SIG-M5 (cell line): ENCODE measurements at places on chromosomes 3 and 15.

- DNase-seq, result no peak
Measured at GRCh38 chr15:69685512-69686452, 233.2 kb downstream of the RPLP1 start.

- DNase-seq, result no peak
Measured at GRCh38 chr15:57510647-57511046, 81.1 kb upstream of the MYZAP start.

DNA sequence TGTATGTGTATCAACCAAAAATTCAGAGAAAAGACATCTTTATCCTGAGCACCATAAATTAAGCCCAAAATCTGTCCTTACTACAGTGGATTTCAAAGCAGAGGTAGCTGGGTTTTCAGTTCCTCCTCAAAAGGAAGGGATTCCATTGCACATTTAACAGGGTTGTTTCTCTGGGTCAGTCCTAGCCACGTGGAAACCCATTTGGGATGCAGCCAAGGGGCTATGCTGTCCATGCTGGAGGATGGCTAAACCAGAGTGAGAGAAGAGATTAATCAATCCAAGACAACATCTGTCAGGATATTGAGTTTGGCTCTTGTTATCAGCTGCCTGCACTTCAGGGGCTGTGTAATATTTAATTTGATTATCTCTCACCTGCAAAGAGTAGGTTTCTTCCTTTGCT is 28.1 kb downstream of the LSAMP start:
- no peak for DNase-seq

- DNase-seq, result no peak
Measured at GRCh38 chr3:120129718-120130513, 35.7 kb upstream of the GSK3B start.

DNA sequence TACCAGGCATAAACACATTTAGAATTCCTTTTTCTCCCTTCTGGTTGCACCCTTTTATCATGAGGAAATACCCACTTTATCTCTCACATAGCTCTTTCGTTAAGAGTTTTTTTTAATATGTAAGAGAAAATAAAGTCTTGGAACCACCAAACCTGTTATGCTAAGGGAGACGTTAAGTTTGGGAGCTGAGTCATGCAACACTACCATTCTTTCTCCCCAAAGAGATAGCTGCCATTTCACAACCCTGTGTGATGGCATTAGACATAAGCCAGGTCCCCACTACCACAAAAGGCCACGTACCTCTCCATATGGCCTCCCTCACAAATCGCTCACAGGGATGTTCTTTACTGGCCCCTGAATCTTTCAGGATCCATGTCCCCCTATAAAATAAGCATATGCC is 7.6 kb upstream of the NIPA1 start:
- no peak for DNase-seq

GRCh38 chr3:4507024-4507596 is 14.0 kb downstream of the ITPR1 start:
- DNase-seq, result no peak

GRCh38 chr15:71496336-71496955 is 313.9 kb upstream of the NR2E3 start:
- no peak for DNase-seq

- no peak for DNase-seq
Measured at GRCh38 chr3:76561494-76562236, 478.2 kb upstream of the ROBO2 start.

- DNase-seq, result no peak
Measured at GRCh38 chr3:194849166-194849875, 163.6 kb downstream of the FAM43A start.

- DNase-seq, result no peak
Measured at GRCh38 chr15:68656438-68656739, 77.6 kb downstream of the CORO2B start.

DNA sequence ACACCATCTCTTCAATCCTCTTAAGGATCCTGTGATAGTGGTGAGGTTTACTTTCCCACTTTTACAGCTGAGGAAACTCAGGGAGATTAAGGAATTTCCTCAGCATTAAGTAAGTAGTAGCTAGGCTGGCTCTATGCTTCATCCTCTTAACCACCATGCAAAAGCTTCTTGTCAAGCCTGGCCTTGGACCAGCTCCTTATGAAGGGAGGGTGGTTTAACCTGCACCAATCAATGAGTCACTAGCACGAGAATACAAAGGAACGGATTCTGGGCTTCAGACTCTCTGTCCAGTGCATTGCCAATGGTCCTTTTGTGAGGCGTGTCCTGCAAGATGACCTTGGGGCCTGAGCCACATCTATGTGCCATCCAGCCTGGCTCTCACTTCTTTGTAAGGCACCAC is 202.0 kb upstream of the CFAP20DC start:
- no peak for DNase-seq

DNA sequence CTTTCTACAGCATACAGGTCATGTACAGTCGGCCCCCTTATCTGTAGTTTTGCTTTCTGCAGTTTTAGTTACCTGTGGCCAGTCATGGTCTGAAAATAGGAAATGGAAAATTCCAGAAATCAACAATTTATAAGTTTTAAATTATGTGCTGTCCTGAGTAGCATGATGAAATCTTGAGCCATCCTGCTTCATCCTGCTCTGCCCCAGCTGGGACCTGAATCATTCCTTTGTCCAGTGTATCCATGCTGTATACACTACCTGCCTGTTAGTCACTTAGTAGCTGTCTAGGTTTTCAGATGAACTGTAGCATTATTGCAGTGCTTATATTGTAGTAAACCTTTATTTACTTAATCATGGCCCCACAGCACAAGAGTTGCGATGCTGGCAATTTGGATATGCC is 44.8 kb downstream of the AP4E1 start:
- DNase-seq, result no peak

DNA sequence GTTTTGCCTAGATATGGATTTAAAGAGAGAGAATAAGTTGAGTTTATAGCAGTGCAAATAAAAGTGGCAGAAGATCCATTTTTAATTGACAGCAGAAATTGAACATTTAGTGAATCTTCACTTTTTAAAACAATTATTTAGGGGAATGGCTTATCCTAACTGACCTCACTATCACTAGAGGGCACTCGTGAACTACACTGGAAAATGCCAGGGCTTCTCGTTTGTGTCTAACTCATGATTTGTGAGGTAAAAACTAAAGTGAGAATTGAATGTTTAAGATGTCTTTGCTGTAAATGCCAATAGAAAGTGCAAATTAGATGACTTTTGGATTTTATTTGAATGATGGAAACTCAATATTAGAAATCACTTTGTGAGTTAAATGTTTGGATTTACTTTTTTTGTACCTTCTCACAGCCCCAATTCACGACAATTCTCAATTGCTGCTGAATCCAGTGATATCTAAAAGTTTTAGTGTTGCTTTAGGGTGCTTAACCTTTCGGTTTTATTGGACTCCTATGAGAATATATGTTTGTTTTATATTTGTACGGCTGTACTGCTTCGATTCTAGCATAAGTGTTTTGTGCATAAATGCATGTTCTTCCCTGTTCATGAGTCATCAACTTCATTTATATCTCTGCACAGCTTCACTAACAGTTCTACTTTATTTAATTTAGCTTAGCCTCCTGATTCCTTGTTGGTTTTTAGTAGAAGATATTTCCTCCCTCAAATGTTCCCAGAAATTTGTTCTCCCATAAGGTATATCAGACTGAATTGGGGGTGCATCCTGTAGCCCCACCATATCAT is 462.1 kb downstream of the MFSD1 start:
- DNase-seq, result no peak

DNA sequence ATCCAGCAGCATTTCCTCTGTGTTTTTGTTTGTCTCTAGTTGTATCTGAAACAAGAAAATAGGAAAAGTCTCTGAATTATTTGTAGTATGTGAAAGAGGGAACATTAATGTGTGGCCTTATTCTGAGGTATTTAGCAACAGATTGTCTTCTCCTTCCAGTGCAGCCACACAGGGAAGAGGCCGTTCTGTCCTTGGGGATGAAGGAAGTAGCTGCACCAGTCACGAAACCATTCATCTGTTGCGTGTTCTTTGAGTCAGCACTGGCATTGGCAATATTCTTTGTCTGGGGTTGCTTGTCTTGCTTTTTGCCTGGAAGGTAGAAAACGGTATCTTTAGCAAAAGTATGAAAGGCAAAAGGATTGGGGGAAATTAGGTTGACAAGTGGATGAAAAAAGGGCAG is 91.6 kb downstream of the CDIN1 start:
- DNase-seq, result no peak

GRCh38 chr15:85010386-85011159 is 28.9 kb downstream of the PDE8A start:
- no peak for DNase-seq

DNA sequence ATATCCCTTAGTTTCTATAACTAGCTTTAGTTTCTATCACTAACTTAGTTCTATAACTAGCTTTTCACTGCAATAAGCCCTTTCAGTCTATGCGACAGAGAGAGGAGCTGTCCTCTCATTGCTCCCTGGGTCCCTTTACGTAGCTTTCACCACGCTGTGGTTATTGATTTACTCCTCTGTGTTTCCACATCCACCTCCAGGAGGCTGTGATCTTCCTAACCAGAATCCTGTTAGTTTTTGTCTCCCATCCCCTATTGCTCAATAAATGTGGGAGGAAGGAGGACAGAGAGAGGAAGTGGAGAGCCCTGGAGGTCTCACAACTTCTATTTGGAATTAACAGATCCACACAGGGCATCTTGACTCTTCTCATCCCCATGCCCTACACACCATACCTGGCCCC is 1036.1 kb downstream of the MCTP2 start:
- DNase-seq, result no peak
